K562 (cell line): ENCODE measurements at places on chromosomes 11 and 22. TPM values are rescaled to one million over a fixed set of nuclear protein-coding genes. Genes with fewer than 3 reads are reported as not detected.

Gene RGL4
- not detected in 2 replicates for polyA plus RNA-seq

Gene CDON
- polyA plus RNA-seq = 0.29 and 0.45 TPM in 2 replicates

Gene CSF2RB
- polyA plus RNA-seq = 0.54 and 0.74 TPM in 2 replicates

Gene SERPING1
- 0.20 and 0.55 TPM in 2 replicates for polyA plus RNA-seq

Gene C22orf39
- polyA plus RNA-seq = 112 and 121 TPM in 2 replicates

Gene KRTAP5-2
- not detected in 2 replicates for polyA plus RNA-seq

Gene SUSD2
- 0.01 TPM in 1 of 2 replicates, not detected in the other for polyA plus RNA-seq

- no peak for DNase-seq
Observed at GRCh38 chr11:112318661-112319060, 58.0 kb upstream of the PLET1 start.

GRCh38 chr11:34732831-34733230, 111.9 kb downstream of the EHF start:
- no peak for DNase-seq

- DNase-seq = no peak
Observed at GRCh38 chr11:66929753-66930152, 28.4 kb downstream of the PC start.

DNA sequence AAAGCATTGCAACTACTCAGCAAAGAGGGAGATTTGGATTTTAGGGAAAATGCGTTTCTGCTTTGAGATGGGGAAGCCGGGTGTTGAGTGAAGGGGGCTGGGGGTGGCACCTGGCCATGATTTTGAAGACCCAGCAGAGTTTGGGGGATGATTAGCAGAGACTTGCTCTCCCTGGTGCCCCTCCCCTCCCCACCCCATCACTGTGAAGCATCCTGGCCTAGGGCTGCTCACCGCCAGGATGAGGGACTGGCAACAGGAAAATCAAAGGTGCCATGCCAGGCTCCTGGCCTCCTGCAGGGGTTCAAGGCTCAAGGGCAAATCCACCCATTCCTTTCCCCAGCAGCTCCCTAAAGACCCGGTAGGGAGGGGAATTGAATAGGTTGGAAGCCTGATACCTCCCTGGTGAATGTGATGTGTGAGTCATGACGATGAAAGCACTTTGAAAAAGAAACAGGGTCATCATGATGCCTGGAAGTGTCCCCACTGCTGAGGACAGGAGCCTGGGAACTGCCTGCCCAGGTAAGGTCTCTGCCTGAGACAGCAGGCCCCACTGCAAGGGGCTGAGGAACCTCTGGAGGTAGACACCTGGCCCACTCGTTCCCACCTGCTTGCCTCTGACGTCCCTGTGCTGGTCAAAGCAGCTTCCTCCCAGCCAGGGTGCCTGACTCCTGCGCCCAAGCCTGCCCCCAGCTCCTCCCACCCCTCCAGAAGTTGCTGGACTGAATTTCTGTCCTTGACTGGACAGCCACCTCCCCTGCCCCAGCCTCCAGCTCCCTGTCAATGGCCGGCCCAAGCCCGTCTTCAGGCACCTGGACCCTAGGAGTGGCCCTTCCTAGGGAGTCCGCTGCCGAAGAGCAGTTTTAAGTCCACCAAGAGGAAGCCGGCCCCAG, 1.7 kb downstream of the CHST1 start:
- DNase-seq = no peak

GRCh38 chr11:109326781-109327180, 95.2 kb upstream of the C11orf87 start:
- DNase-seq = no peak

DNA sequence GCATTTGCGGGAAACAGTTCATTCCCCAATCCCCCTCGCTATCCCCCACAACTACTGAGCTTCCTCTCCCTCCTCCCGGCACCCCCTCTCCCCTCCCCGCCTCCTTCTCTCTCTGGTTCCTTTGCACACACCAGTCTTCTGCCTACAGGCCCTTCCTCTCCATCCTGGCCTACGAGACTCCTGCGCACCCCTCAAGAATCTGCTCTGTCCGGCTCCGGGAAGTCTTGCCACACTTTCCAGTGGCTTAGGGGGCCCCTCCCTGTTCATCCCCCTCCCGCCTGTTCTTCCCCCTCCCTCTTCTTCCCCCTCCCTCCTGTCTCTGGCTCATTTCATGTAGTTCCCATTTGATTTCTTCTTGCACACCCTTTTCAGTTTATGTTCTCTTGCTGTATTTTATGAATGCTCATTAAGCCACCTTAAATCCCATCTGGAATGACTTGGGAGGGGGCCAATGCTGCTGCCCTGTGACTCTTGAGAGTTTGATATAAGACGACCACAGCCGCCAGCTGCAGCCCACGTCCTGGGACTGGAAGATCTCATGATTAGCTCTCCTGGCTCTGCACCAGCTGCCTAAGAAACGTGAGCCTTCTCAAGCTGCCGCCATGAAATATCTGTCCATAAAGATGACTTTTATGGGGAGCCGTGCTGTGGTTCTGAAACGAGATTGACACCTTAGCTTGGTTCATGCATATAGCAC, 50.9 kb downstream of the RPS6KA4 start:
- DNase-seq = no peak
